ENCODE measurements at places on chromosomes 7 and 10.

GRCh38 chr10:71213761-71214440 lies 1.5 kb downstream of the UNC5B start:
- DNase-seq = no peak

- DNase-seq = no peak
These were observed 1.0 kb upstream of the UBN2 start for GRCh38 chr7:139230023-139230422.

GRCh38 chr7:147513451-147513850 lies 1077.1 kb upstream of the C7orf33 start:
- DNase-seq = no peak

- DNase-seq = no peak
These were observed 2.4 kb upstream of the NKX6-2 start for GRCh38 chr10:132788180-132788830.

DNA sequence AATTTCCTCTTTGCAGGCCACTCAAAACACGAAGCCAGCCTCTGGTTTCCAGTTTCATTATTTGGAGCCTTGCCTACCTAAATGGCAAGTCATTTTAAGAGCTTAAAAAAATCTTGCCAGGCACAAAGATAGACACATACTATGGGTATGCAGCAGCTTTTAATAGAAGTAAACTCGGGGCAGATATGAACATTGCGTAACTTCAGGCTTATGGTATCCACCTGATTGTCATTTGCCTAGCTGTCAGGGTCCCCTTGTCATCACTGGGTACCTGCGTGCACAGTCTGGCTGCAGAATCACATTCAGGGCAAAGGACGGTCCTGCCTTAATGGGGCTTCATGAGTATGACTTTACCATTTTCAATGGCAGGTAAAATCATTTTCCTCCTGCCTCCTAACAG lies 466.1 kb upstream of the NRP1 start:
- DNase-seq = no peak

- DNase-seq = no peak
These were observed 34.7 kb upstream of the FOXI2 start for GRCh38 chr10:127702271-127702670.
